ENCODE measurements at places on chromosomes 7 and 10. TPM values are rescaled to one million over a fixed set of nuclear protein-coding genes. Genes with fewer than 3 reads are reported as not detected.

- no peak for DNase-seq
These were observed 14.2 kb upstream of the EBF3 start for GRCh38 chr10:129978322-129978721.

GRCh38 chr7:81209059-81209458 is 290.2 kb upstream of the SEMA3C start:
- DNase-seq, result no peak

Gene TRIM50
- total RNA-seq, result not detected

Gene PRSS37
- not detected for total RNA-seq

GRCh38 chr10:6756716-6757115 is 176.6 kb upstream of the PRKCQ start:
- no peak for DNase-seq

- no peak for DNase-seq
These were observed 93.7 kb downstream of the WDFY4 start for GRCh38 chr10:48778193-48778857.

Gene CYP3A4
- not detected for total RNA-seq

DNA sequence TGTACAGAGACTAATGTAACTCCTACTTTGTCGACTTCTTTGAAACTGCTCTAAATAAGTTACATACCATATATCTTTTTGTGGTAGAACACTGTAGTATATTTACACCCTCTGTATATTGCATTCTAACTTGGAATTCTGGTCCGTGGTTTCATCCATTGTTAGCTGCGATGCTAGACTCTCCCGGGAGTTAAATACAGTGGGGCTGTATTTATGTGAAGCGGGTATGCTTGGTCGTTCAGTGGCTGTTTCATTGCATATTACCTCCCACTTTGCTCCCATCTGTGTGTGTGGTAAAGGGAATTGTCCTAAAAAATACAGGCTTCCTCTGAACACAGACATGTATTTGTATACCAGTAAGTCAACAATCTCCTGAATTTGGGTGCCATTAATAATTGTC is 231.1 kb downstream of the SLC25A13 start:
- DNase-seq, result no peak

- DNase-seq, result no peak
These were observed 102.6 kb downstream of the VOPP1 start for GRCh38 chr7:55469721-55470120.

Gene SEPTIN7
- 210 TPM for total RNA-seq

Gene PNLIP
- total RNA-seq, result not detected

Gene AHCYL2
- 14.1 TPM for total RNA-seq

DNA sequence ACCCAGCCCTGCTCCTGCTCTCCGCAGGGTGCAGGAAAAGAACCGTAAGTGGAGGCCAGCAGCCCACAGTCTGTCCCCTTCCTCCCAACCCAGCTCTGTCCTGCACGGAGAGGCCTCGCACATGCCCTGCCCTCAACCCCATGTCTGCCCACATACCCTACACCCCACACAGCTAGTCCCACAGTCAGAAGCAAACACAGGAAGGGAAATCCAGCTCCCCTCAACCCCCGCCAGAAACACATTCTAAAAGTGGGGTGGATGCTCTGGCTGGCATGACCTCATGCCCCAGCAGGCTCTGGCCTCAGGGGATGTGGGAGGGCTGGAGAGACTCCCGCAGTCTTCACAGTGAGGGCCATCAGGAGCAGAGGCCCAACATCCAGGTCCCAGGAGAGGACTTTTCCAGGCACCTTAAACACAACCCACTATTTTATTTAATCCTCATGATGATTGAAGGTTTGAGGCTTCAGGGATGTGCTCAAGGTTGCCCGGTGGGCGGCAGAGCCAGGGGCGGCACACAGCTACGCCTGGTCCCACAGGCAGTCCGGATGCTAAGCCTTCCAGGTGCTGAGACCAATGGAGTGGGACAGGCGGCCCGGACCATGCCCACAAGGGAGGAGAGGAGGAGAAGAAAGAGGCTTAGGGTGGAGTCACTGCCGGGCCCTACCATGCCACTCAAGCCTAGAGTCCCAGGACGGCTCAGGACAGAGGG is 29.9 kb downstream of the CALML5 start:
- DNase-seq, result no peak

DNA sequence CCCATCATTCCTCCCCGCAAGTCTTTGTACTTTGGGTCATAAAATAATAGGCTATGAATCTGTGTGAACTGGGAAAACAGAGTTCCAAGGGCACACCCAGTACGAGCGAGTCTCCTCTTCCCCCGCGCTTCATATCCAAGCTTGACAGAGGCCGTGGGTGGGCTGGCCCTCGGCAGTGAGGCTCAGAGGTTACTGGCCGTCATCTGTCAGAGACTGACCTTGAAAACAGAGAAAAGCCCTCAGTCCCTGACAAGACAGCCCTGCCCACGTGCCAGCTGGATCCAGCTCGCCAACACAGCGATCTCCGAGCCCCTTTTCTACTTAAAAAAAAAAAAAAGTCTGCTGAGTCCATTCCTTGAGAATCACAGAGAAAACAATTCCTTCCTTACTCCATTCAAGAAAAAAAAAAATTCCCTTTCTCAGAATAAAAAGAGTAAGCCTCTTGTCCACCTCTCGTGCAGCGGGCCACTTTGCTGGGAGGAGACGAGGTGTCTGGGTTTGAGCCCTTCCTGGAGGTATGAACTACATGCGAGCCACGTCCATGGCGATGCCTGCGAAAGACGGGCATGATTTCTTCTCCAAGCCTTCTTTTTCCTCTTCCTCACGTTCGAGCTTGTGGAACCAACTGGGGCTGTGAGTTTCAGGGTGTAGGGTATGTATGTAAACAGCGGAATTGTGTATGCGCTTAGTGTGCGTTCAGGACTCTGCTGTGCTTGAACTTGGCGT is 744 bp upstream of the BICC1 start:
- DNase-seq, result no peak

DNA sequence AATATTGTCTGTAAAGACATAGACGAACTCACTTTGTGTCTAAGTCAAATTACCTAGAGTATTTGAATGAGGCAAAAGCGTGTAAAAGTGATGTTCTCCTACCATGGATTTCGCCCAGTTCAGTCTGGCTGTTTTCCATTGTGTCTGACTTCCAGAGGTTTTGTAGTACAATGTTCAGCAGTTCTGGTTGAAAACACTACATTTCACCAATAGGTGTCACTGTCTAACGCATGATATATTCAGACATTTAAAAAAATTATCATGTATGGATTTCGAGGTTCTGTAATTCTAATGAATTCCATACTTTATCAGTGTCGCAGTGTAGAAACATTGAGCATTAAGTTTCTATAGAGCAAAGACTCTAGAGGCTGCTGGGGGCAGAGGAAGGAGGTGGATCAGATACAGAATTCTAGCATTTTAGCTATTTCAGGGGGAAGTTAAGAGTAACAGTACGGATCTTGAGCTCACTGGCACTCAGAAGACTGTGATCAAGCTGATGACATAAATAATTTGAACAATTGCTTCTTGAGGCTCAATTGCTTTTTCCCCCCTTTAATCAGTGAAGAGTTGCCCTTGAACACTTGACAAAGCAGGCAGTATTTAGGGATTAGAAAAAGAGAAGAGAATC is 196.9 kb upstream of the RHOBTB1 start:
- no peak for DNase-seq

- DNase-seq, result no peak
These were observed 71.0 kb downstream of the SLC25A13 start for GRCh38 chr7:96250776-96251361.

Gene TFR2
- total RNA-seq, result 2.4 TPM

GRCh38 chr7:47091141-47091540 is 490.8 kb downstream of the TNS3 start:
- DNase-seq, result no peak

GRCh38 chr7:142873281-142873784 is 12.2 kb downstream of the TRPV6 start:
- no peak for DNase-seq

Gene ANKRD30A
- not detected for total RNA-seq

DNA sequence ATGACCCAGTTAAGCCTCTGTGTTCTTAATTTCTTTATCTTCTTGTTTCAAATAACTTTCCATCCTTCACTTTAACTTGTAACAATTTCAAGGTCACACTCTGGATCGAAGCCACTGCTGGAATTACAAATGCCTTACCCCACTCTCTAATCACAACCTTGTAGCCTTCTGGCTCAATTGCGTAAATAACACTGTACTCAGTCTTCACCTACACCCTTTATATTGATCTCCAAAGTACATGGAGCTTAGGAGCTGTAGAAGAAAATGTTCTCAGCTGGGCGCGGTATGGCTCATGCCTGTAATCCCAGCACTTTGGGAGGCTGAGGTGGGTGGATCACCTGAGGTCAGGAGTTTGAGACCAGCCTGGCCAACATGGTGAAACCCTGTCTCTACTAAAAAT is 164.3 kb upstream of the NPSR1 start:
- no peak for DNase-seq

DNA sequence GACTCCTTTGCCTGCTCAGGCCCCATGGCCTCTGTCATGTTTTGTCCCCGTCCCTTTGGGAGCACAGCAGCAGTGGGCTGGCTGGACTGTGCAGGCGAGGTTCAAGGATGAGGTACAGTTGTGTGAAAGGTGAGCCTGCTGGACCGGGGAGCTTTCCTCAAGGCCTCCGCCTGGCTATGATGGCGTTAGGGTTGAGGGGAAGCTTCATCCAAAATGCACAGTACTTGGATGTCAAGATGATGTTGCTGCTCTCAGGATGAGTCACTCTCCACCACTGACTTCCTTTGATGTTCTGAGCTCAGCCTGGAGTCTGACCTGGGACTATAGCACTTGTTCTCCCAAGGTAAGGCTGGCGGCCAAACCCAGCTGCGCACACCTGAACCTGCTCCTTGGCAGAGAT is 152.7 kb upstream of the SHH start:
- DNase-seq, result peak; percentile 54

DNA sequence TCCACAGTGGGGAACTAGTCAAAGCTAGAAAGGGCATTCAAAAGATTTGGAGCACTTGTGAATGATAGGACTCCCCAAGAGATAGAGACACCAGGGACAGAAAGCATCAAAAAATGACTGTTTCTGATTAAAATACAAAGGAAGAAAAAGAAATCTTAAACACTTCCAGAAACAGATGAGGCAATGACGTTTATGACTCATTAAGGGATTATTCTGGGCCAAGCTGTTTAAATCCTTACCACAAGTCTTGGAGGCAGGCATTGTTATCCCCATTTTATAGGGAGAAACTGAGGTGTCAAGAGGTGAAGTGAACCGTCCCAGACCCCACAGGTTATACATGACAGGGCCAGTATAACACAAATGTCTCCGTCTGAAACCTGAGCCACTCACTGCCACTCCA is 68.3 kb upstream of the AMPH start:
- no peak for DNase-seq

DNA sequence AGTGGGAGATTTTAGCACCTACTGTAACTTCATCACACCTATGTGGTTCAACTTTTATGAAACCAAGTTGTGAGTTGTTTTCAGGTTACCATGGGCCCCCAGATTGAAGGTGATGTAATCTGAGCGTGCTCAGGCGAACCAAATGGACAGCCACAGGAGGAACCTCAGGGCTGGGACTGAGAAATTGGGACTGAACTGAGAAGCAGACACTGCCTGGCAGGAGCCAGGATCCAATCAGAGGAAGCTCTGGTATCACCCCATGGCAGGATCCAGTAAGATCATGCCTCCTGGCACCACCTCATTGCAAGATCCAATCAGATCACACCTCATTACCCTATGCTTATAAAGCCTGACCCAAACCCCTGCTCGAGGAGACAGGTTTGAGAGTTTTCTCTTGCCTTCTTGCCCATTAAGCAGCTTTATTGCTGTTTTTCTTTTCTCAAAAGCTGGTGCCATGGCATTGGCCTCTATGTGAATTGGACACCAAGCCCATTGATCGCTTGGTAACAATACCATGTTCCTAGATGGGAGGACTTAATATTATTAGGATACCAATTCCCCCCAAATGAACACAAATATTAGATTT is 43.2 kb upstream of the GDF10 start:
- no peak for DNase-seq

DNA sequence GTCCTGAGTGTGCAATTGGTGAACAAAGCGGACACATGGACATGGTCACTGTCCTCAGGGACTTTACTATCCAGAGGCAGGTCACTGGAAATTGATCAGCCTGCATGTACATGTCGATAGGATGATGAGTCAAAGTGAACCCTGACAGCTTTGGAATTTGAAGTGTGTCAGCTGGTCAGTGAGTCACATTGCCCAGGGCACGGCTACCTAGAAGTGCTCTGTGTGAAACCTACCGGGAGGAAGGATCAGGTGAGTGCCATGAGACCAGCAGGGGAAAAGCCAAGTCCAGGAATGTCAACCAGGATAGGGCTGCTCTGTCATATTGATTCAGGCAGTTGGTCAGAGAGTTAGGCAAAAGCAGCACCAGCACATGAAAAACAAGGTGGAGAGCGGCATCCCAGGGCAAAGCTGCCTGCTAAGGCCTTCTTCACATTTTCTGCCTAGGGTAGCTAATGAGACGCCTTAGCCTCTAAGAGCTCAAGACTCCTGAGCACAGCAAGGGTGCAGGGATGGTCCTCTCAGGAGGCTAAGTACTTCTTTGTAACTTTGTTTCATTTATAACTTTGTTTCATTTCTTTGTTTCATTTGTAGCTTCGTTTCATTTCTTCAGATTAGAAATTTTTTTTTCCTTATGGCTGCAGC is 19.4 kb upstream of the PDCD4 start:
- no peak for DNase-seq

- DNase-seq, result no peak
These were observed 86.0 kb upstream of the KCTD7 start for GRCh38 chr7:66542528-66543269.

Gene MMP21
- 0.41 TPM for total RNA-seq

GRCh38 chr7:83429493-83429892 is 219.4 kb downstream of the SEMA3E start:
- DNase-seq, result no peak

Gene HTR5A
- total RNA-seq, result not detected

Gene ADARB2
- 0.17 TPM for total RNA-seq

Data from spleen (tissue), 13 donors.